ENCODE measurements at places on chromosomes 3 and 15.

DNA sequence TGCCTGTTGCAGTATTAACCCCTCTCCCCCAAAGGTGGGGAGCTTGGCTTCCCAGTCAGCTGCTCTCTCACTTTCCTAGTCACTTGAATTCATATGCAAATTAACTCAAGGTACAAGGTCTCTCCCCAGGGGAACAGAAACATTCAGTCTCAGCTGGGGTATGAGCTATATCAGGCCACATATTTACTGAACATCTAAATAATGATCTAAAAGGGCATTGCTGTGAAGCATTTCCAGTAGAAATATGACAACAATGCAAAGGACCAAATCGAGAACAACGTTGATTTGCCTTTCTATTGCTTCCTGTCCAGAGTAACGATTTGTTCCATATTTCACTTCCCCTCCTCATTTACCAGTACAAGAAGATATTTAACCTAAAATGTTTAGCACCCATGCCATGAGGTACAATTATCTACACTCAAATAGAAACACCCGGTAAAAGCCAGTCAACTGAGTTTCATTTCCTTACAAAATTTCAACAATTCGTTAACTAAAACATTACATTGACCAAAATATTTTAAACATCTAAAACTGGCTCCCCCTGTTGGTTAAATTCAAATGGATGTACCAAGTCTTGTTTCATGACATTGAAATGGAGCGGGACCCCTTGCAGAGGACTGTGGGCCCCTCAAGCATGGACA is 36.5 kb upstream of the KLHL6 start:
- no peak for DNase-seq

DNA sequence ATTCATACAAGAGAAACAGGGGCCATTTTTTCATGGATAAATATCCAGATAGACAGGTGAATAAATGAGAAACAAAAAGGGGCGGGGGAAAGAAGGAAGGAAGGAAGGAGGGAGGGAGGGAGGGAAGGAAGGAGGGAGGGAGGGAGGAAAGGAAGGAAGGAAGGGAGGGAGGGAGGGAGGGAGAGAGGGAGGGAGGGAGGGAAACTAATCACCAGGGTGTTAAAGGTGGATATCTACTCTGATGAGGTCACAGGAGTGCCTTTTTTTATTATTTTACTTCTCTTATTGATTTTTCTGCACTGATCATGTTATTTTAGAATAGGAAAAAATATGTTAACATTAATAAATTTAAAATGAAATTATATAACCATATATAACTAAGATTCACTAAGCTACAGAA is 10.4 kb upstream of the VEPH1 start:
- DNase-seq = no peak

DNA sequence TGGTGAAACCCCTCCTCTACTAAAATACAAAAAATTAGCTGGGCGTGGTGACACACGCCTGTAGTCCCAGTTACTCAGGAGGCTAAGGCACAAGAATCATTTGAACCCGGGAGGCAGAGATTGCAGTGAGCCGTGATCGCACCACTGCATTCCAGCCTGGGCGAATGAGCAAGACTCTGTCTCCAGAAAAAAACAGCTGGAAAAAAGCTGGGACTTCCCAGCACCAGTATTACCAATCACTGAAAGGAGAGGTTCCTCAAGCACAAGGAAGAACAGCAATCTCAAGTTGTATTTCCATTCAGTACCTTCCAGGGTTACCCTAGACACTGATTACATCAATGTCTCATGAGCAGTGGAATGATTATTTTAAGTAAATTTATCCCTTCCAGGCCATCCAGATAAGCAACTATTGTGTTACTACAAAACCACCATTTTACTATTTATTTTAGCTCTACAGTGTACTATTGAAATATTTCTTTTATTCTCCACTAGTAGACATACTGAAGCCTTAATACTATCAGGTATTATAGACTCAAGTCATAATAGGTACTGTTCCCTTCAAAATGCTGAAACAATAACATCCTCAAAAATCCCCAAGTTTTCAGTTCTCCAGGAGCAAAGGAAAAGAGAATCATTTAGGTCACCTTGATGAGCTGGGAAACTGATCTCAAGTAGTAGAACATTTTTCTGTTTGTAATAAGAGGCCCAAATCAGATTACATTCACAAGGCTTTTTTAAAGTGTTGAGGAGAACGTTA is 54.8 kb upstream of the VGLL4 start:
- DNase-seq = no peak

DNA sequence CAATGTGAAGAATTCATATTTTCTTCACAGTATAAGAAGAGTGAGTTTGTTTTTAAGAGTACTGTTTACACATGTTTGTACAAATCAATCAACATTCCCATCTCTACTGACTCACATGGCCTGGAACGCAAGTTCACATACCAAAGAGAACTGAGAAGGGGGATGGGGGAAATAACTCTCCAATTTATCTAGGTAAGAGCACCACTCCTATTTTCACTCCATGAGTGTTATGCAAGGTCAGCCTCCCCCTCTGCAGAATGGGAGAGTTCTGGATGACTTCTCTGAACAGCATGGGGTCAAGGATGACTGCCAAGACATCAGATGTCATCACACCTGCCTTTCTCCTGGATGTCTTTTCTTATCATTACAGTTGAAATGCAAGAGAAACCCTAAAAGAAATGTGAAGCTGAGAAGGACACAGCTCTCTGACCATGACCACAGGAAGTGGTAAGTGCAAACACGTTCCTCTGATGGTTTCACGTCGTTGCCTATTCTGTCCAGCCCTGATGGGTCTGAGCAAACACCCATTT is 95.2 kb downstream of the SEMA6D start:
- DNase-seq = no peak

- no peak for DNase-seq
These were observed 31.3 kb upstream of the FAH start for GRCh38 chr15:80121546-80121945.

GRCh38 chr15:98881526-98882520 is 125.8 kb downstream of the PGPEP1L start:
- DNase-seq = no peak

- no peak for DNase-seq
These were observed 136.1 kb upstream of the LMCD1 start for GRCh38 chr3:8365541-8365940.

- DNase-seq = no peak
These were observed 293.5 kb upstream of the SUCLG2 start for GRCh38 chr3:67947808-67948508.
